ENCODE measurements at places on chromosomes 6 and 20.
A peak's percentile ranks its signal among the peaks of the same experiment; 100 is the strongest.

DNA sequence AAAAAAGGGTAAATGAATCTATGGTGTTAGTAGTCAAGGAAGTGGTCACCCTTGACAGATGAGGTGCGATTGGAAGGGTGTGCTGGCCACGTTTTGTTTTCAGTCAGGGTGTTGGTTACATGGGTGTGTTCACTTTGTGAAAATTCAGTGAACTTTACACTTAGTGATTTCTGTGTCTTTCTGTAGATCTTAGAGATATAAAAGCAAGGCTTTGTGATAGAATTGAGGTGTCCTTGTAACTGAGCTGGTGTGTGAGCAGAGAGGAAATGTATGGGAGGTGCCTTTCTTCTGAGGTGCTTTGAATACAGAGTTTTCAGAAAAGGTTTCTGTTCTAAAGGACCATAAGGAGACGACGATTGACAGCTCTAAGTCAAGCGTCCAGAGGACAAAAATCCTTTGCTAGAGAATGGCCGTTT, 90.5 kb downstream of the SAMD3 start:
- DNase-seq: peak; percentile 14

DNA sequence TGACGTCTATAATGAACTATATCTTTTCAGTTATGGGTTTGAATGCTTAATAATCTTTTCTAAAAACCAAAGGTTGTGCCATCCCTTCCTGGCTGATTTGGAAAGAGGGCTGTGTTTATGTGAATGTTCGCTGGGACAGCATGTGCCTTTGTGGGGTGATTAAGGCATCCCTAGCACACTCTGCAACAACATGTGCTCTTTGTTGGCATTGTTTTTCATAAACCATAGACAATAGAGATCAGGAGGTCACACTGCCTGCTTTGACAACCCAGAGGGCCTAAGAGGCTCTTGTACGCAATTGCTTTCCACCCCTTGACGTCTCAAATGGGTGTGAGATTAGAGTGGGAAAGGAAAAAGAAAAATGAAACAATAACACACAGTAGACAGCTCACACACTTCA, 116.0 kb downstream of the LRRC1 start:
- DNase-seq: no peak

DNA sequence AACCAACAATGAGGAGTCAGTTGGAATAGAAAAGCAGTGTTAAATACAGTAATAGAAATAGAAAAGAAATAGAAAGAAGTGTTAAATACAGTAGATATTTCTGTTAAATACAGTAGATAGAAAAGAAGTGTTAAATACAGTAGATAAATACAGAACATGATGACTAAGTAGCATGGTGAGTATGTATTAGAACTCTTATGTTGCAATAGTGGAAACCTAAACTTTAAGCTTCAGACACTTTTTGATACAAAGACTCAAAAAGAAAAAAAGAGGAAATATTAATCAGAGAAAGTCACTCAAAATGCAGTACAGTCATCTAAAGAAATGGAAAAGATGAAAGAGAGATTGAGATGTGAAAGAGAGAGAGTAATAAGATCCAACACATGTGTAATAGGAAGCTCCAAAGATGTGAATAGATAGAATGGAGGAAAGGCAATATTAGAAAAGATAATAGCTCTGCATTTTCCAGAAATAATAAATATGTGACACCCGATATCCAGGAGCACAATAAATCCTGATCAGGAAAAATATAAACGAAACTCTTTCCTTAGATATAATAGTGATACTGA, 131.5 kb upstream of the KCNK16 start:
- DNase-seq: no peak

GRCh38 chr6:165985806-165986299, 181.8 kb downstream of the TBXT start:
- DNase-seq: no peak

GRCh38 chr6:42375007-42375635, 76.6 kb downstream of the TRERF1 start:
- no peak for DNase-seq

- no peak for DNase-seq
Measured at GRCh38 chr6:63926950-63927927, 291.6 kb downstream of the PHF3 start.

- peak; percentile 68 for DNase-seq
Measured at GRCh38 chr6:27814665-27815424, 97.4 kb downstream of the OR2B2 start.

- DNase-seq: no peak
Measured at GRCh38 chr20:35342154-35342769, 50.0 kb upstream of the FAM83C start.

DNA sequence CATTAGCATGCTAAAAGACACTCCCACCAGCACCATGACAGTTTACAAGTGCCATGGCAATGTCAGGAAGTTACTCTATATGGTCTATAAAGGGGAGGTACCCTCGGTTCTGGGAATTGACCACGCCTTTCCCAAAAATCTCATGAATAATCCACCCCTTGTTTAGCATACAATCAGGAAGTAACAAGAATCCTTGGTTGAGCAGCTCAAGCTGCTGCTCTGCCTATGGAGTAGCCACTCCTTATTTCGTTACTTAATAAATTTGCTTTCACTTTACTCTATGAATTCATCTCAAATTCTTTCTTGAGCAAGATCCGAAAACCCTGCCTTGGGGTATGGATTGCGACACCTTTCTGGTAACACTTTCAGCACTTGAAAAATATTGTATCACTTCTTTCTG, 243.0 kb downstream of the BMP2 start:
- DNase-seq: no peak

- no peak for DNase-seq
Measured at GRCh38 chr6:102355578-102355977, 962.1 kb downstream of the GRIK2 start.

- DNase-seq: no peak
Measured at GRCh38 chr6:5704708-5705107, 302.0 kb downstream of the NRN1 start.

- DNase-seq: no peak
Measured at GRCh38 chr6:123316733-123317323, 319.9 kb downstream of the TRDN start.

- no peak for DNase-seq
Measured at GRCh38 chr20:53945478-53945877, 124.9 kb downstream of the BCAS1 start.

DNA sequence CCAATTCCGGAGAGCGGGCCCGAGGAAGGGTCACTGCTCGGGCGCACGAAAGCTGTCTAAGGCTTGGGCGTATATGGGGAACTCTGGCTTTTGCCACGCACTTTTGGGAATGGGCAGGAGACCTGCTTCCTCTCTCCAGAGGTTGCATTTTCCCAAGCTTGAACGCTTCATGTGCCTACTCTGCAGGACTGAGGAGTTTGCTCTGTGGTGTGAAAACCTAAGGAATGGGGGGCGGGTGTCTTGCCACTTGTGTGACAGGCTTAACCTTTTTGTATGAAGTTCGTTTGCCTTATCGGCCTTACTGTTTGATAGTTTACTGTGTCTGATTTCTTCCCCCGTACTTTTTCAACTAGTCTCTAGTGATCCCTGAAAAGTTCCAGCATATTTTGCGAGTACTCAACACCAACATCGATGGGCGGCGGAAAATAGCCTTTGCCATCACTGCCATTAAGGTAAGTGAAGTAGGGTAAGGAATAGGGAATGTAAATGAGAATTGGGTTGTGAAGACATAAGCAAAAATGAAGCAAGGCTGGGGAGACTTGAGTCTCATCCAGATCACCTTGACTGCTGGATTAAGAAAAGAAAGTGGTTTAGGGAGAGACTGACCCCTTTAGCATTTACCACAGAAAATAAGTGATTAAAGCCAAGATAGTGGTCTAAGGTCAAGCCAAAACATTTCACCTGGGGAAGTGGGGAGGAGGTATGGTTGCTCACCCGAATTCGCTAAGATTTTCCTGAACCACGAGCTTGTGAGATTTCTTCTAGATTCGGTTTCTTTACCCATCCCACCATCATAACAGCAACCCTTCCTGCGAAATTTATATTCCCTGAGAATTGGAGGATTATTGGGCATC, 627 bp downstream of the RPS18 start:
- DNase-seq: no peak

DNA sequence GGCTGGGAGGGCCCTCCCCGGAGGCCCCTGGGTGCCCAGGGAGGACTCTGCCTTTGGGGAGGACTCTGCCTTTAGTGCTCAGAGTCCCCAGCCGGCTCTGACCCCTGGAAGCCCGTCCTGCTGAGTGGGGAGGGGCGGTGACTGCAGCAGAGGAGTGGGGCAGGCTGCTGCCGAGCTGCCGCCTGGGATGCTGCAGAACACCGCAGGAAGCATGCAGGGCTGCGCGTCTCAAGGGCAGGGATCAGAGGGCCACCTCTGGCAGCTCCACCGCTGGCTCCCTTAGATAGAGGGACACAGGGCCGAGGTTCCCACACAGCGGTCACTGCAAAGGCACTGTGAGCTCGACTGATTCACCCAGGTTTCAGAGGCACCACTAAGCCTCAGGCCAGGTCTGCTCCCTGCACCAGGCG, 82.2 kb upstream of the GATA5 start:
- no peak for DNase-seq

DNA sequence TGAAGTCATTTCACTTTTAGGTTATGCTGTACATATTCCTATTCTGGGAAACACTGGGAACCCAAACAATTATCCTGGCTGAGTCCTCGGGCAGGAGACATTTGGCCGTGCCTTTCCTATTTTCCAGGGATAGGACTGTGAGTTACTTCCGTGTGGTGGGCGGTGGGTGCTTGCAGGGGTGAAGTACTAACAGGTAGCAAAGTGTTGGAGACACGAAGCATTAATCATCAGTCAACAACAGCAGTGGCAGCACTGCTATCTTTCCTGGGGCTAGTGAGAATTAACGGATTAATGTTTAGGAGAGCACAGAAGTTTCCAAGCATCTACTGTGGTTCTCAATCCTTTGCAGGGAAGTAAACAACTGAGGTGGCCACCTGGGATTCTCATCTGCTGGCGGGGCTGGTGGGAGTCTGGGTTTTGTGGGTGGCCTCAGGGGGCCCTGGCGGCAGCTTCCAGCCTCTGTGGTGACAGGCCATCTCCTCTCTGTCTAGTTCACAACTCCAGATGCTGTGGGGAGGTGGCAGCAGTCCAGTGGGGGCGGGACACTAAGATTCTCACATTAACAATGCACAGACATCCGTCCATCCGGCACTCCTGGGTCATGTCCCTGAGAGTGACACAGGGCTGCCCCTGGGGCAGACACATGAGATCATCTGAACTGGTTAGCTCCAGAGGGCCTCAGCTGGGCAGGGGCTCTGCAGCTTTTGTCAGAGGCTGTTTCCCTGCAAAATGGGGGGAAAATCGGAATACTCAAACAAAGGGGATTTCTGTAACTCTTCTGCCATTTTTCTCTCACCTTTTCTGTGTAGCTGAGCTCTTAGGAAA, 90.9 kb downstream of the GJA10 start:
- no peak for DNase-seq

DNA sequence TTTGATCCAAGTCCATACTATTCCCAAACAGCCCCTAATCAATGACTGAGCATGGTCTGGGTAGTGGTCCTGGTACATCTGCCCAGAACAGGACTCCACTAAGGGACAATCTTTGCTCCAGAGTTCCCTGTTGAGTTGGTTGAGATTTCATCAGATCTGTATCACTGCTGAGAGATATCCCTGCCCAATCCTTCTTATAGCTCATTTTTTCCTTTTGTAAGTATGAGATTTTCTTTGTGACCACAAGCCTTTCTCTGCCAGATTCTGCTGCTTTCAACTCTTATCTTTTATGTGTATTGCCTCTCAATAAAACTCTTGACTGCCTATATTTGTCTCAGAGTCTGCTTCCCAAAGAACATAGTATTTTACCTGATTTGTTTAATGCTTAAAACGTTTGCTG, 46.2 kb upstream of the LAMA2 start:
- DNase-seq: no peak

DNA sequence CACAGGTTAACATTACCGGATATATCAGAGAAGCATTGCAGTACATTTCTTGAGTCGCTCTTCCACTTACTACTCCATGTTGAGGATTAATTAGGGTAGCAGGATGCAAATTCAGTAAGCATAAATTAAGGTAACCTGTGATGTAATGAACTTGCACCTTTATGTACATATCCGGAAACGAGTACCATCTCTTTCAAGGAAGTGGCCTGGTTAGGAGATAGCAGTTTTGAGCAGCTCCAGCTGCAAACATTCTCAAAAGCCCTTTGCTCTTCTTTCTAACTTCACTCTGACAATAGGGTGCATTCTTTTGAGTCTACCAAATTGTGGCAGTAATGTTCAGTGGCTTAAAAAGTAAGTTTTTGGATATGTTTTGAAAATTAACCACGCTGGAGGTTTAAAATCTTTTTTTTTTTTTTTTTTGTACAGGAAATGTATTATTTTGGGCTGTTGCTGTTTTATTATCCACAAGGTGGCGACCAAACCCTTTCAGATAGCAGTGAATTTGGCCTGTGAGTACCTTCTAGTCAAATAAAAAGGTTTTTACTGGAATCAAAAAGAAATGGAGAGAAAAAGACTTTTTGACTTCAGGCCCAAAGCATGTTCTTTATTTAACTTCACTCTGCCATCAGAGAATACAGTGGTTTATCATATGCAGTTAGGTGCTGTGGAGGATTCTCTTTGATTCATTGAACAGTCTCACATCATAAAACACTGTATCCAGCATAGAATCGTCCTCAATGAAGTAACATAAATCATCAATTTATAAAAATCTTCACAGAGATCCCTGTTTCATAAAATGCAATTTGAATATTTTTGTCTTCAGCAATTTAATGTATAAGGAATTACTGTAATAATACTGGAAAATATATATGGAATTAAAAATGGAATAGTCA, 8.9 kb downstream of the FAM217B start:
- DNase-seq: no peak

- no peak for DNase-seq
Measured at GRCh38 chr6:7138921-7139358, 31.2 kb downstream of the RREB1 start.

DNA sequence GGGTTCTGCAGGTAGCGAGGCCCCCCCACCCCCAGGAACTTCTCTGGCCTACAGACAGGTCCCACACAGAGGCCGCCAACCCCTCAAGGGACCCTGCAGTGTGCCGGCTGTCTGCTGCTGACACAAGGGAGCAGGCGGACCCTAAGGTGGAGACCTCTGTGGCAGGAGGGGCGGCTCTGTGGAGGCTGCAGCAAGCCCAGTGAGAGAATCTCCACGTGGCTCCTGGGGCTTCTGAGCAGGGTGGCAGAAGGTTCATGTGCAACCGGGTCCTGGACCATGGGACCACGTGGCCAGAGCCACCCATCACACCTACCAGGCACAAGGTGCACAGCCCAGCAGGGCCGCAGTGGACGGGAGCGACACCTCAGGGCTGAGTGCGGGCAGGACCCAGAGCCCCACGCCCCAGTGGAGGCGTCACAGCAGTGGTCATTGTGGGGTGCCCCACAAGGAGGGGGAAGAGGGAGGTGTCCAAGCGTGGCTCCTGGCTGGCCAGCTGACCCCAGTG, 4.3 kb downstream of the ARFRP1 start:
- no peak for DNase-seq

DNA sequence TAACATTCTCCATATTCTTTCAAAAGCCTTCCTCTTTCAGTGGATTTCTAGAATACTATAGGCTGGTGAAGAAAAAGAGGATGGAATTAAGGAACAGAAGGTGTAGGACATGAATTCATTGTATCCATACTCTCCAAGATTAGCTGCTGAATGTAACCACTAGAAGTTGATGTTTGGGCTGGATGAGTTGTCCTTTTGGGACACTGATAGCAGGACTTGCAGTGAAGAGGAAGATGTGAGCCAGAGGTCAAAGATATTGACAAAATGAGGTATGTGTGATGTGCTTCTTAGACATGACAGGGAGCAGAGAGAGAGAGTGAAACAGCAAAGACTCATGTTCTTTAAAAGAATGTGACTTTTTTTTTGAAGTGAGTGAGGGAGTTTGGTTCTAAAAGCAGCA, 134.3 kb upstream of the MAN1A1 start:
- no peak for DNase-seq

- no peak for DNase-seq
Measured at GRCh38 chr6:16130437-16130891, 1.6 kb downstream of the MYLIP start.

Measured in stimulated activated CD4-positive, alpha-beta T cell treated with anti-CD3 and anti-CD28 coated beads, TNF-alpha, amount 100 ng/mL, for 48 hours (primary cell).